ENCODE measurements at places on chromosomes 13 and 19.

DNA sequence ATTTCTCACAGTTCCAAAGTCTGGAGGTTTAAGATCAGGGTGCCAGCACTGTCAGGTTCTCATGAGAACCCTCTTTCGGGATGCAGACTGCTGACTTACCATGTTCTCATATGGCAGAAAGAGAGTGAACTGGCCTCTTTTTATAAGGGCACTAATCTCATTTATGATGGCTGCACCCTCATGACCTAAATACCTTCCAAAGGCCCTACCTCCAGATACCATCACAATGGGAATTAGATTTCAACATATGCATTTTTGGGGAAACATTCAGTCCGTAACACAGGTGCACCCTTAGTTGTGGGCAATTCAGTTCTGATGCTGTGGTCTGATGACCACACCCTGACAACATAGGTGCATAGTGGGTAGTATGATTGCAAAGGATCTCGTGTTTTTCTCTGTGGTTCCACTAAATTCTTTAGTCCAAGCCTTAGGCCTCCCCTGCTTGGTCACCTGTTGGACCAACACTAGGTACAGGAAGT lies 33.3 kb downstream of the GARRE1 start:
- no peak for DNase-seq

DNA sequence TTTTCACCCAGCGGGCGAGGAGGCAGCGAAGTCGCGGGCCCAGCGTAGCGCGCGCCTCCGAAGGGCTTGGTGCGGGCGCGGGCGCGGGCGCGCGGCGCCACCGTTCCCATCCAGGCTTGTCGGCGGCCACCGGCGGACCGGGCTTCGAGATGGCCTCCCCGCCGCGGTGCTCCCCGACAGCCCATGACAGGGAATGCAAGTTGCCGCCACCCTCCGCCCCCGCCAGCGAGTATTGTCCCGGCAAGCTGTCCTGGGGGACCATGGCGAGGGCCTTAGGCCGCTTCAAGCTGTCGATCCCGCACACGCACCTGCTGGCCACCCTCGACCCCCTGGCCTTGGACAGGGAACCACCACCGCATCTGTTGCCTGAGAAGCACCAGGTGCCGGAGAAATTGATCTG lies at the start of gene WDR88:
Gene WDR88, plus strand, starts transcription at position 94 of the 400 bp plus-strand sequence. Its CDS starts 56 bp downstream, at position 150.
- DNase-seq = no peak

DNA sequence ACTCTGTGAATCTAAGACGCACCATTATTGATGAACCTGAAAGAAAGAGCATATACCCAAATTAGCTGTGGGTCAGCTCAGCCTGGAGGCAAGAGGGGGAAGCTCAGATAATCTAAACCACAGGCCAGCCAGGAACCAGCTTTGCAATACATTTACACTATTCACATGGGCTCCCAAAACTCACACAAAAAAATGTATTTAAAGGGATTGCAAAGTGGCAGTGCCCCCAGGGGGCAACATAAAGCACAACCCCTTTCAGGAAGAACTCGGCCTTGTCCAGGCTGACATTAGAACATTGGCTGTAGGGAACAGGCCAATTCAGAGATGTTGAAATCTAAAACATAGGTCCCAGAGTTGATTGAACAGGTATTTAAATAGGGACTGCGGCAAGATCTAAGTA lies 3.2 kb upstream of the PROZ start:
- DNase-seq = no peak

DNA sequence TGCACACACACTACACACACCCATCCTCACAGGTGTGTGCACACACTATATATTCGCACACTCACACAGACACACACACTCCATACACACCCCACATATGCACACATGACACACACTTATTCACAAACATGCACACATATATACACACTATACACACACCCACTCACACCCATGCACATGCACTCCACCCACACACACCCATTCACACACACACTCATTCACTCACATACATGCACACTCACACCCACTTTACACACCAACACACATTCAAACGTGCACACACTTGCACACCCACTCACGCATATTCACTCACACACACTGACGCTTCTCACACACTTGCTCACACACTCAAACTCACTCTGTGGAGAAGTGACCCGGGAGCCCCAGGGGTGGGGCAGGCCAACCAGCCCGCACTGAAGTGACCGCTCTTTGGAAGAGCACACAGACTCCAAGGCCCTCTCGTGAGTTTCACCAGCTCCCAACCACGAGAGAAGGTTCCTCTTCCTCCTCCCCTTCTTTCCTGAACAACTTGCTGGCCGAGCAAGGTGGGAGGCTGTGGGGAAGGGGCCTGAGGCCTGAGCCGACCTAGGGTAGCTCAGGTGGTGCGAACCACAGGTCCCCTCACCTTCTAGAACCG lies 86.1 kb upstream of the TM9SF2 start:
- DNase-seq = no peak

DNA sequence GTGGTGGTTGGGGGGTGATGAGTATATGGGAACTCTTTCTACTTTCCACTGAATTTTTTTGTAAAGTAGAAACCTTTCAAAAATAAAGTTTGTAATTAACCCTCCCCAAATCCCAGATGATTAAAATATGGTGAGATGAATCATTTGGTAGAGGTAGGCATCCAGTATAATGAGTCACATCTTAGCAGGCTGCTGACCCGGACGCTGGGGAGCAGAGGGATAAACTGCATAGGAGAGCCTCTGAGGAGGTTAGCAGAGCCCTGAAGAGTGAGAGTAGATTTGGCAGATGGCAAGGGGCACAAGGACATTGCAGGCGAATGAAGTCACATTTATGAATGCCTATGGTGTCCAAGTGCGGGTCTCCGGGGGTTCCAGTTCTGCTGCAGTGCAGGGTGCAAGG lies 293.8 kb downstream of the FGF9 start:
- no peak for DNase-seq

- DNase-seq = peak; percentile 28
Measured at GRCh38 chr13:21625366-21625765, 21.4 kb upstream of the MICU2 start.

DNA sequence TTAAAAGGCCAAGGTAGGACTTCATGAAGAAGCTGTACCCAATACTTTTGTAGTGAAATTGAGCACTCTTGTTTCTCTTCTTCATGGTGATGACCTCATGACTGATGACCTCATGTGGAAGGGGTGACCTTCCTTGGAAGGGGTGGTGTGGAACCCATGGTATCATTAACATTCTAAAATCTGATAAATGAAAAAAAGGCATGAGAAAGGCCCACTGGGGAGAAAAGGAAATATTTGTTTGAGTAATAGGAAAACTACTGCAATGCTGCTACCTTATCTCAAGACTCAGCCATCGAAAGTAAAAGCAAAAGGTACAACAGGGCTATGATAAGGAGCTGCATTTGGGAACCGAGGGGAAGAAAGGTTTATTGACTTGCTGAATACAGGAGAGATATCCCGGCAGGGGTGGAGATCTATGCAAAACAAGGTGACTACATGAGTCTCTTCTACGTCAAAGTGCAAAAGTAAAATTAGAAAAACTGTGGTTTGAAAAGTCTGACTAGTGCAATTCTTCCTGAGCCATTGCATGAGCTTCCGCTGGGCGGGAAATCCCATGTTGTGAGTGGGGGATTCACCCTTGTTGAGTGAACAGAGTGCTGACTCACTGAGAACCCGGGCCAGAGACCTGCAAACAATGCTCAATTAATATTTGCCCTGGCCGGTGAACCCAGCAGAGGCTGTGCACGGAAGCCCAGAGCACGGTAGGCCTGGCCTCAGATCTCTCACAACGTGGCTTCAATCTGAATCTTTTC lies 138.9 kb upstream of the RFC3 start:
- DNase-seq = peak; percentile 48

DNA sequence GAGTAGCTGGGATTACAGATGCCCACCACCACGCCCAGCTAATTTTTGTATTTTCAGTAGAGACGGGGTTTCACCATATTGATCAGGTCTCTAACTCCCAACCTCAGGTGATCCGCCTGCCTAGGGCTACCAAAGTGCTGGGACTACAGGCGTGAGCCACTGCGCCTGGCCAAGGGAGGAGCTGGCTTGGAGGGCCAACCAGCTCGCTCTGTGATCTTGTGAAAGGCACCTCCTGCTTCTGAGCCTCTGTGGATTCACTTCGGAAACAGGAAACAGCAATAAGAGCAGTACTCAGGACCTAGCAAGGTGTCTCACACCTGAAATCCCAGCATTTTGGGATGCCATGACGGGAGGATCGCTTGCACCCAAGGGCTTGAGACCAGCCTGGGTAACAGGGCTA lies 2.0 kb upstream of the ELL start:
- DNase-seq = no peak

GRCh38 chr13:70170689-70171088 lies 62.4 kb upstream of the KLHL1 start:
- no peak for DNase-seq

DNA sequence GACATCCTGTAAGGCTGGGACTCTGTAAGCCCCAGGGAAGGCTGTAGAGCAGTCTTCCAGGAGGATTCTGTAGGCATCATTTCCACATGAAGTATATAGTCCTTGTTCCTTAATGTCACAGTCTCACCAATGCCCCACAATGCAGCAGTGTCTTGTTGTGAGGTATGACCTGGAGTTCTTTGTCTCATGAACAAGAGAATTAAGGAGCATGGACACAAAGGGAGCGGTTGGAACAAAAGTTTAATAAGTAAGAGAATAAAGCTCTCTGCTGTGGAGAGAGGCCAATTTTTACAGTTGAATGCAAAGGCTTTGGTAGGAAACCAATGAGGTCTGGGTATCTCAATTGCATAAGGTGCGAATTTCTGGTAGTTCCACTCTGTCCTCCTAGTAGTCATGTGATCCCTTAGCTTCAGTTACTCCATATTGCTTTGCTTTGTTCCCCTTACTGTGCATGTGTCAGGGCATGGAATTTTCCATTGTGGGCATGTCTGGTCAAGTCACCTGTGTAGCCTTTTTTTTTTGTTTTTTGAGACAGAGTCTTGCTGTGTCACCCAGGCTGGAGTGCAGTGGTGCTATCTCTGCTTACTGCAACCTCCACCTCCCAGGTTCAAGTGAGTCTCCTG lies 124.3 kb upstream of the TMTC4 start:
- DNase-seq = no peak

DNA sequence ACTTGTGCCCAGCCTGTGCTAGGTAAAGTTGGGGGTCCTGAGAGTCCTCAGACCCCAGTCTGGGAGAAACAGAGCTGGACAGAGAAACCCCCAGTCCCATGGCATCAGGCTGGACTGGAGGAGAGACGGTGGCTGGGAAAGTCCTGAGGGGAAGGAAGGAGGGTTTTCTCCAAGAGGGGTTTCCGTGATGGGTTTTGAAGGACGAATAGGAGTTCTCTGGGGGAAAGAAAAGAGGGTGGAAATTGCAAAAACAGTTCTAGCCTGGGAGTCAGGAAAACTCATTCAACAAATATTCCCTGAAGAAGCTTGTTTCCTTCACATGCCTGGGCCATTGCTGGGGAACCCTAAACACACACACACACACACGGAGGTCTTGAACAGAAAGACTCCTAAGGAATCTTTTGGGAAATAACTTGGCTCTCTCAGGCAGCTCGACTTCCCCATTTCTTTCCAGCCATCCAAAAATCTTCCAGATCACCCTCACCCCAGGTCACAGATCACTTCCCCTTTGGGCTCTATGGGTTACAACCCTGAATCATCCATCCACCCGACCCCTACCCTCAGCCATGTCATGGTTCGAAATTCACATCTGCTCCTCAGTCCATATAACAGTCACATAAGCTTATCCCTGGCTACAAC lies 47.5 kb downstream of the COLGALT1 start:
- DNase-seq = no peak

GRCh38 chr19:48033604-48034003 lies 10.3 kb downstream of the CABP5 start:
- no peak for DNase-seq

DNA sequence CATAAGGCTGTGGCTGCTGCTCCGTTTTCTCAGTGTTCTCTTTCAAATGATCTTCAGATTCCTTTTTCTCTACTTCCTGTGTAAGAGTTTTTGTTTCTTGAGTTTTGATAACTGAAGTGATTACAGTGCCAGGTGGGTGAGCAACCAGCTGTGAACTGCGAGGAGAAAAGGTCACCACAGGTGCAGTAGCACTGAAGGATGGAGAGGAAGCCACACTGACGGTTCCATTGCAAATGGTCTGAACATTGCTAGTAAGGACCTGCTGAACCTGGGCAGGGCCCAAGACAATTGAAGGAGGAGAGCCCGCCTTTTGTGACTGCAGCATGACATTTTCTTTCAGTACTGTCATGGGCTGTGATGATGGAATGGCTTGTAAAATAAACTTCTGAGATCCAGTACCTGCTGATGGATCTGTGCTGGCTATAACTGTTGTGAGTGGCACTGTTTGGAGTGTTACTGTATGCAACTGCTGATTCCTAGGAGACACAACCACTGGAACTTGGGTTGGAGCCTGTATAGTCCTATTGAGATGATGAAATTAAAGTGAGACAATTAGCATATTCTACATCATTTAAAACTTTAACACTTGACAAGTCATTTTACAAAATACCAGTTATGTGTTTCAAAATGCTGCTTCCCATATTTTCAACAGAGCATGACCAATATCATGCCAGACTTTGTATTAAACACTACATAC lies 85.5 kb downstream of the ELF1 start:
- no peak for DNase-seq

DNA sequence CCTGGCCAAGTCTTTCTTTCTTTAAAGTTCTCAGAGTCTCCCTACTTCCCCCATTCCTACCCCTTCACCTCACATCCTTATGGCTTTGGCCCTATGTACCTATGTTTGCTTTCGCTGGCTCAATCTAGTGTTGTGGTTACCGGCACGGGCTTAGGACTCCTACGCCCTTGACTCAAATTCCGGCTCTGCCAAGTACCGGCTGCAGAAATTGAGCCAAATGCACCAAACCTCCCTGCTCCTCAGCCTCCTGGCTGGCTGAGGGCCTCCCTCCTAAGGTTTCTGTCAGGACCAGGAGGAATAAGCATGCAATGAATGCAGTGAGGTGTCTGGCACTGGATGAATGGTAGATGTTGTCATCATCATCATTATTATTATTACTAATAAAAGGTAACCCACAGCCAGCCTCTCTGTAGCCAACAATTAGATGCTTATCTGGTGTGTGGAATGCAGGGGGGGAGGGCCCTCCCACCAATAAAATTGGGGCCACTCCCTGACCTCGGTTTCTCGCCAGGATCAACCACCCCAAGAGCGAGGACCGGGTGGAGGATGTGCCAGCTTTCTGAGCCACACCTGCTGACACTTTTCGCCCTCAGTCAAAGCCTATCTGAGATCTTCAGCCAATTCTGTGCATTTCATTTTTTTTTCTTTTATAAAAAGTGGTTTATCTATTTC lies 20.7 kb downstream of the KLK5 start:
- no peak for DNase-seq

DNA sequence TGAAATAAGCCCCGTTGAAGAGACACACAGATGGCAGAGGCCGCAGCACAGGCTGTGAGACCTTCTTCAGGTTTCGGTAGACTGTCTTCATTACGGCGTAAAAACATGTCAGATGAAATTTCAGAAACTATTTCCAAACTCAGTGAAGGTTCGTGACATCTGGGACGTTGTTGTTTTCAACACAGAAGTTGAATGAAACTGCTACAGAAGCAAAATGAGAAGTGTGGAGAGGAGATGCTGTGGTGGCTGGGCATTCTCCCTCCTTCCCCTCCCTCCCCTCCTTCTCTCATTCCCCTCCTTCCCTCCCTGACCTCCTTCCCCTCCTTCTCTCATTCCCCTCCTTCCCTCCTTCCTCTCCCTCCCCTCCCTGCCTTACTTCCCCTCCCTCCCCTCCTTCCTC lies 113.6 kb downstream of the ATP11A start:
- DNase-seq = no peak

- DNase-seq = no peak
Measured at GRCh38 chr13:24004971-24005370, 107.7 kb upstream of the C1QTNF9B start.
